ENCODE measurements at places on chromosomes 1 and 21. TPM values are rescaled to one million over a fixed set of nuclear protein-coding genes. Genes with fewer than 3 reads are reported as not detected.
A peak's percentile ranks its signal among the peaks of the same experiment; 100 is the strongest.

Gene TARS2
- total RNA-seq, result 30.7 TPM

Gene IL19
- total RNA-seq, result not detected

Gene HES3
- not detected for total RNA-seq

Gene LORICRIN
- not detected for total RNA-seq

Gene NEK2
- 42.3 TPM for total RNA-seq

Gene AMY2A
- total RNA-seq, result not detected

Gene SPRR2F
- not detected for total RNA-seq

DNA sequence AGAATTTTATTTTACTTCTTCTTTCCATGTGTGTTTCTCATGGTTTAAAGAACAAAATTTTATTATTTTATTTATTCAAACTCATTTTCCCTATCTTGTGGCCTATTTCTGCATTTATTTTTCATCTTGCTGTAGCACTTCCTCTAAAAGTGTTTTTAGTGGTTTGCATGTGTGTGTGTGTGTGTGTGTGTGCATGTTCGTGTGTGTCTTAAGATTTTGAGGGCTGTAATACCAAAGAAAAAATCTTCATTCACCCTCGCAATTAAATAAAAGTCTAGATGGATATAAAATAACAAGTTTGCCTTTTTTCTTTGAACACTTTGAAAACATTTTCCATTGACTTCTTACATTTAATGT is 24.6 kb upstream of the FCRL3 start:
- H3K27me3 ChIP-seq, result no peaks in the 10 kb centered on the region
- H3K4me3 ChIP-seq, result no peak overlapping the region
- no peak for DNase-seq
- H3K36me3 ChIP-seq, result no peaks in the 10 kb centered on the region

DNA sequence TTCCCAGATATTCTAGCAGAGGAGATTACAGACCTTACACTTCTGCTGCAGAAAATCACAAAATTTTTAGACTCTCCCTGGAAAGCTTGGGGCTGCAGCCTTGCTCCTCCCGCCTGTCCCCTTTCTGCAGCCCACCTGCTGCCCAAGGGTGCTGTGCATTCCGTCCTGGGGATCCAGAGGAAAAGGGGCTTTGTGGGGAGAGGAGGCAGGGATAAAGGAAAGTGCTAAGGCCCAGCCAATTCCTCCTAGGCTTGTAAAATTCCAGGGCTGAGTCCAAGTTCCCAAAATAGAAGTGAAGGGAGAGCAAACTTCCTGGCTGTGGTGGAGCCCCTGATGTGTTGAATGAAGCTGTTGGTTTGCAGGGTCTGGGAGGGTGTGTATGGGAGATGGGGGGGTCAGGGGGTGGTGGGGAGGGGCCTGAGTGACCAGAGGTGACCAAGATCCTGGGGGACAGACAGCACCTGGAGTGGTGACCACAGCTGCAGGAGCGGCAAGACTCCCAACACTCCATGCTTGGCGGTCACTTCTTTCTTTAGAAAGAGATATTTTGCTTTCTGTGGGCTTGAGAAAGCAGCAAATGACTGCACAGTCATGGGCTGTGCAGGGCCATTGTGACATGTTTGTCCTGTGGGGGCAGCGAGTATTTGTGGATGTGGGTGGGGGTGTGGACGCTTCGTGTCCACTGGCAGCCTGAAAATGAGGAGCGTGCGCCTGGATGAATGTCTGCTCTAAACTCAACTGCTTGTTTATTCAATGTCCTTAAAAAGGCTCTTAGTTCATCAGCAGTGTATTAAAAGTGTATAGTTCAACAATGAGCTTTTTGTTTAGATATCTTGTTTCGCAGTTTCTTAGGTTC is 68.4 kb downstream of the TLR5 start:
- no peaks in the 10 kb centered on the region for H3K4me1 ChIP-seq
- no peak overlapping the region for H3K4me3 ChIP-seq
- H3K27me3 ChIP-seq, result no peaks in the 10 kb centered on the region
- peaks cover 5% of the 10 kb centered on the region for H3K36me3 ChIP-seq
- no peak for DNase-seq
- H3K27ac ChIP-seq, result no peak overlapping the region

GRCh38 chr1:91844862-91845528 is 41.0 kb downstream of the TGFBR3 start:
- no peaks in the 10 kb centered on the region for H3K36me3 ChIP-seq
- no peaks in the 10 kb centered on the region for H3K27me3 ChIP-seq
- H3K4me3 ChIP-seq, result no peak overlapping the region
- DNase-seq, result no peak
- no peak overlapping the region for H3K27ac ChIP-seq

DNA sequence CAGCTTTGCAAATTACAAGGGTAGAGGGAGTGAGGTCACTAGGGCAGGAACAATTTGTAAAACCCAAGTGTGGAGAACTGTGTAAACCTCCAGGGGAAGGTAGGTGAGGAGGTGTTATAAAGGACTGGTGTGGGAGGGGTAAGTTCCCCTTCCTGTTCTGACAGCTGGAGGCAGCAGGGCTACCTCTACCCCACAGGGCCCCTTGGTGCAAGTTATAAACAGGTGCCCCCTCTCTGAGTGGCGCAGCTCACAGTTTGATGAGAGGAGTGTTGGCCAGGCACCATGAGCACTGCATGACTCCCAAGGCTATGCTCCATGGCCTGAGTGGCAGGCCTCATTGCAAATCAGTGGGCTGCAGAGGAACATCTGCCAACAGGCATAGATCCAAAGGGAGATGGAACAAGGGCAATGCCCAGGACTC is 41.0 kb downstream of the MFSD2A start:
- H3K4me3 ChIP-seq, result no peak overlapping the region
- no peaks in the 10 kb centered on the region for H3K36me3 ChIP-seq

DNA sequence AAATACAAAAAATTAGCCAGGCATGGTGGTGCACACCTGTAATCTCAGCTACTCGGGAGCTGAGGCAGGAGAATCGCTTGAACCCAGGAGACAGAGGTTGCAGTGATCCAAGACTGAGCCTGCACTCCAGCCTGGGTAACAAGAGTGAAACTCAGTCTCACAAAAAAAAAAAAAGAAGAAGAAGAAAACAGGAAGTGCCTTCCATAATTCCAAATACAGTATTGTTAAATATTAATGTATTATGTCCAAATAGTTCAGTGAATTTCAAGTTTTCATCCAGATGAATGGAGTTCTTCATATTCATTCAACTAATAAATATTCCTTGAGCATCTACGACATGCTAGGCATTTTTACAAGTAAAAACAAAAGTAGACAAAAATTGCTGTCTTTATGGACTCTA is 33.3 kb downstream of the PLEKHO1 start:
- H3K27me3 ChIP-seq, result no peaks in the 10 kb centered on the region
- no peak overlapping the region for H3K4me3 ChIP-seq
- no peaks in the 10 kb centered on the region for H3K36me3 ChIP-seq
- H3K27ac ChIP-seq, result no peak overlapping the region

DNA sequence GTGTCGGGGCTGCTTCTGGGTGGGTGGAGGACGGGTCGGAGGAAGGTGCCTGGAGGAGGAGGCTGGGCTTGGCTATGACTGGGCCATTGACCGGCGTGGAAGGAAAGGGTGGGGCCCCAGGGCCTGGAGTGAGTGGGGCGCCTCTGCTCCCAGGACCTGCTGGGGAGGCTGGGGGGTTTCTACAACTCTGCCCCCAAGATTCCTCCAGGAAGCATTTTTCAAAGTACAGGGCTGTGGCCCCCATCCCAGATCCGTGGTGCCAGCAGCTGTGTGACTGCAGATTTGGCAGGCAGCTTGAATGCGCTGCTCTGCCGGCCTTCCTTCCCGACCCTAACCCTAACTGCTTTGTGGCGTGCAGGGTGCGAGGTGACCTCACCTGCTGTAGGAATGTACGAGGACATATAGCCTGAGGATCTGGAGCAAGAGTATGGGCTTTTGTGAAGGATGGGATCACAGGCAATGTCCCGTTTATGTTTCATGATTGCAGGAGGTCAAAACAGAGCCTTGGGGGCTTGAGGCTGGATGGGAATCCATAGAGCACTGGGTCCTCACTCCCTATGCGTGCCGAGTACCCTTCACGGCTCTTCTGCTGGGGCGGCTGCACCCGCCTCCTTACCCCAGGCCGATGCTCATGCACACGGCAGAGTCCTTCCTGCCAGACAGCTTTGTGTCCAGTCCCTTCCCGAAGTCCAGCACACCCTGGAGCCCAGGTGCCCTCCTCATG is 24.7 kb downstream of the TRPM2 start:
- H3K4me3 ChIP-seq, result no peak overlapping the region
- peaks cover 5% of the 10 kb centered on the region for H3K4me1 ChIP-seq
- H3K27ac ChIP-seq, result no peak overlapping the region
- H3K27me3 ChIP-seq, result no peaks in the 10 kb centered on the region

GRCh38 chr1:206939131-206939530 is 7.1 kb downstream of the PIGR start:
- H3K27me3 ChIP-seq, result peaks cover 6% of the 10 kb centered on the region
- no peak for DNase-seq
- H3K36me3 ChIP-seq, result no peaks in the 10 kb centered on the region

DNA sequence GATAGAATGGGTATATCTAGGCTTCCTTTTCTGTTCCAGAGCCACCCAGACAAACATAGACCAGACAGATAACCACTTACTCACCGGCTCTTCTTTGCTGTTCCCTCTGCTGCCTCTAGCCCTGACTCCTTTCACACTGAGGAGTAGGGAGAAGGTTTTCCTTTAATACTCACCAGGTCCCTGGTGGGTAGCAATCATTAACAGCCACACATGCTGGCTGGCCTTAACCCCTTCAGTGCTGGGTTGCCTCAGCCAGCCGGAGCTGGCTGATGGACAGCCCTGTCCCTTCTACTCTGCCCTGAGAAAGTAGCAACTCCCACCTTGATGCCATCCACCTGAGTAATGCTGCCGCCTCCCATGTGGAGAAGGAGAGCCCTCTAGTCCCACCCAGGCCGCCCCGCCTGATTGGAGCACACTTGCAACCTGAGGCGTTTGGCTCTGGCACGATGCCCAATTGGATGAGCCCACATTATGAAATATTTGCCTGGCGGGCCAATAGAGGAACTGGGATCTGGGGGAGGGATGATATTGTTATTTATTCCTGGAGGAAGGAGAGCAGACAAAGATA is 71.6 kb downstream of the PLEKHA6 start:
- H3K27ac ChIP-seq, result no peak overlapping the region
- DNase-seq, result peak; percentile 87
- peaks cover 21% of the 10 kb centered on the region for H3K4me1 ChIP-seq
- no peaks in the 10 kb centered on the region for H3K27me3 ChIP-seq
- peak overlapping the region; percentile 55 for H3K4me3 ChIP-seq
- H3K36me3 ChIP-seq, result no peaks in the 10 kb centered on the region

GRCh38 chr1:36573445-36573844 is 90.7 kb upstream of the CSF3R start:
- no peak for DNase-seq
- no peak overlapping the region for H3K4me3 ChIP-seq
- no peaks in the 10 kb centered on the region for H3K27me3 ChIP-seq
- no peaks in the 10 kb centered on the region for H3K4me1 ChIP-seq
- H3K27ac ChIP-seq, result no peak overlapping the region

- H3K27ac ChIP-seq, result no peak overlapping the region
- no peaks in the 10 kb centered on the region for H3K36me3 ChIP-seq
- DNase-seq, result no peak
- no peaks in the 10 kb centered on the region for H3K4me1 ChIP-seq
- no peaks in the 10 kb centered on the region for H3K27me3 ChIP-seq
Measured at GRCh38 chr1:196423612-196424011, 184.6 kb downstream of the KCNT2 start.

- no peaks in the 10 kb centered on the region for H3K4me1 ChIP-seq
- no peak overlapping the region for H3K27ac ChIP-seq
- no peaks in the 10 kb centered on the region for H3K36me3 ChIP-seq
- DNase-seq, result no peak
- H3K4me3 ChIP-seq, result no peak overlapping the region
Measured at GRCh38 chr1:82452096-82452495, 651.4 kb downstream of the ADGRL2 start.

DNA sequence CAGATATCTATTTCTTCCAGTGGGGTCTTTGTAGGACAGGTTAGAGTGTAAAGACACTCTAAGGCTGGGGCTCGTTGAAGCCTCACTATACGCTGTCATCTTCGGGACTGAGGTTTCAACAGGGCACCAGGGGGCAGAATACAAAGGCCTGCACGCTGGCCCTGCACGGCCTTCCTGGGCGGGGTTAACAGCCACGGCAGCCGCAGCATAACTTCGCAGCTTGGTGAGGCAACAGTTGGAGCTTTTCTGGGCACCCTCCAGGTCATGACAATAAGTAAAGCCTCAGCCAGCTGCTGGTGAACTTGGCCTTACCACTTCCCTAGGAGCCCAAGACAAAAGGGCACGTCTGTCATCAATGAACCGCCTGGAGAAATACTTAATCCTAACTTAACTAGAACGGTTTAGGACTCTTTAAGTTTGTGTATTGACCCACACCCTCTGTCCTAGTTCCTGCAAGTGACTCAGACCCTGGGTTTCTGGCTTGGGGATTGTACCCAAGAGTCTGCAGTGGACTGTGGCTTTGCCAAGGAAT is 2.3 kb upstream of the RUNX1 start:
- H3K27me3 ChIP-seq, result no peaks in the 10 kb centered on the region
- no peak overlapping the region for H3K4me3 ChIP-seq
- H3K36me3 ChIP-seq, result no peaks in the 10 kb centered on the region
- H3K27ac ChIP-seq, result no peak overlapping the region
- DNase-seq, result peak; percentile 92

GRCh38 chr21:30200000-30200399 is 15.9 kb downstream of the CLDN8 start:
- no peak overlapping the region for H3K4me3 ChIP-seq
- no peaks in the 10 kb centered on the region for H3K4me1 ChIP-seq
- no peaks in the 10 kb centered on the region for H3K36me3 ChIP-seq

DNA sequence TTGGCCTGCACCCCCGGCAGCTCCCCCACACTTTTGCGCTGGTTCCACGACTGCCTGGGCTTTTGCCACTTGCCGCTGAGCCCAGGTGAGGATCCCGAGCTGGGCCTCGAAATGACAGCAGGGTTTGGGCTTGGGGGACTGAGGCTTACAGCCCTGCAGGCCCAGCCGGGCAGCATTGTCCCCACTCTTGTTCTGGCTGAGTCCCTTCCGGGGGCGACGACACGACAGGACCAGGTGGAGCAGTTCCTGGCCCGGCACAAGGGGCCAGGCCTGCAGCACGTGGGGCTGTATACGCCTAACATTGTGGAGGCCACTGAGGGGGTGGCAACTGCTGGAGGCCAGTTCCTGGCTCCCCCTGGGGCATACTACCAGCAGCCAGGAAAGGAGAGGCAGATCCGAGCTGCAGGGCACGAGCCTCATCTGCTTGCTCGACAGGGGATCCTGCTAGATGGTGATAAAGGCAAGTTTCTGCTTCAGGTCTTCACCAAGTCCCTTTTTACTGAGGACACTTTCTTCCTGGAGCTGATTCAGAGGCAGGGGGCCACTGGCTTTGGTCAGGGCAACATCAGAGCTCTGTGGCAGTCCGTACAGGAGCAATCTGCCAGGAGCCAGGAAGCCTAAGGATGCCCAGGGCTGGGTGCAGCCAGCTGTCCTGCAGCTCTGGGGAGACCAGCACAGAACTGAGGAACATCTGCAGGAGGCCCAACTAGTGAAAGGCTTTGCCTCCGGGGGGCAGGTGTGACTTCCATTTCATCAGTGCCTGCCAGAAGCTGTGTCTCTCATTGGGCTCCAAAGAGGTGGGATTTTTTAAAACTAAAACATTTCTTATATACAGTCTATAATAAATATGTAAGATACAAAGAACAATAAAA is 1.2 kb downstream of the HPDL start:
- peak overlapping the region; percentile 32 for H3K27ac ChIP-seq
- no peaks in the 10 kb centered on the region for H3K4me1 ChIP-seq
- peak; percentile 74 for DNase-seq
- H3K4me3 ChIP-seq, result no peak overlapping the region
- H3K36me3 ChIP-seq, result peaks cover 28% of the 10 kb centered on the region

- H3K27me3 ChIP-seq, result no peaks in the 10 kb centered on the region
- H3K4me1 ChIP-seq, result peaks cover 3% of the 10 kb centered on the region
- H3K36me3 ChIP-seq, result no peaks in the 10 kb centered on the region
- no peak for DNase-seq
- H3K4me3 ChIP-seq, result no peak overlapping the region
Measured at GRCh38 chr1:219533280-219533679, 79.6 kb downstream of the ZC3H11B start.

Data from endodermal cell (in vitro differentiated cells).